T47D (cell line): ENCODE measurements at places on chromosomes 7 and 10.

DNA sequence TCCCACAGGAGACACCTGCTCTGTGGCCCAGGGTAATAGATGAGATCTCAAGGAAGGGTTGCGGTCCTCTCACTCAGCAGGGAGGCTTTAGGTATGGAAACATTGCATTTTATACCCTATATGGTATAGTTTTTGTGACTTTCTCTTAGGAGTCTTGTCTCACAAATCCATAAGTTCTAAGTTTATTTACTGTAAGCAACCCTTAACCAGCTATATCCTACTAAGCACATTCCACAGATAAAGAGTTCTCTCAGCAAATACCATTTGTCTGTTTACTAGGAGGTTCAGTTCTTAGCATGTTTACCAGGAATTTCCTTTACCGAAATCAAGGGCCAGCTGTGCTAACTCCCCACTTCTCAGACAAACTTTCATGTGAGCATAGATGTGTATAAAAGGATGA is 66.9 kb downstream of the ANLN start:
- no peak for DNase-seq

GRCh38 chr7:34115503-34115902 is 210.2 kb downstream of the BMPER start:
- no peak for DNase-seq

GRCh38 chr10:58331646-58332045 is 3.2 kb upstream of the UBE2D1 start:
- no peak for DNase-seq

DNA sequence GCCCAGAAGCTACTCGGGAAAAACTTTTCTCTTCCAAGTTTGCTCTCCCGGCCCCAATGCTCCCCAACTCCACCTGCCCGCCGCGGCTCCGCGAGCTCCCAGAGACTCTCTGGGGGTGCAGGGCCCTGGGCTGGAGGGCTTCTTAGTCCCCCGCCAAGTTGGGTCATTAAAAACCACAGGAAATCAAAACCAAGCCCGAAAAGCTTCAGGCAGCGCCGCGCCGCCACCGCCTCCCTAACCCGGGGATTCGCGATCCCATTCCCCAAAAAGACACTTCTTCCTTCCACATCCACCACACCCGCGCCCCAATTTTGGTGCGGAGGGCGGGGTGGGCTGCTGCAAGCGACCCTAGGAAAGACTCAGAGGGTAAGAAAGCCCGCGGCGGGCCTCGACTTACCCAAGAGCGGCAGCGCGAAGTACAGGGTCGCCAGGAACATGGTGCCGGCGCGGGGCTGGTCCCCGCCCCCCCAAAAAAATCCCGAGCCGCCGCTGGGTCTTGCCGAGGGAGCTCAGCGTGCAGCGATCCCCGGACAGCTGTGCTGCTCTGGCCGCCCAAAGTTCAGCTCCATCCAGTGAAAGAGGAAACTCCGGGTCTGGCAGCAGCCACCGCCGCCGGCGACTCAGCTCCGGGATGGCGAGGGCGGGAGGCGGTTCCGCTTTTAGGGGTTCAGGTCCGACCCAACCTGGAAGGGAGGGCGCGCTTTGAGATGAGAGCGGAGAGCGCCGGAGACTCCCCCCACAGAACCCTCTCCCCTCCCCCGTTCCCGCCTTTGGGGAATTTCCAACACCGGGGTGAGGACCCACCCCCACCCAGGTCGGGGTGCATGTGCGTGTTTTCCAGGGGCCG is 1.2 kb downstream of the GFRA1 start:
- DNase-seq, result peak; percentile 47

DNA sequence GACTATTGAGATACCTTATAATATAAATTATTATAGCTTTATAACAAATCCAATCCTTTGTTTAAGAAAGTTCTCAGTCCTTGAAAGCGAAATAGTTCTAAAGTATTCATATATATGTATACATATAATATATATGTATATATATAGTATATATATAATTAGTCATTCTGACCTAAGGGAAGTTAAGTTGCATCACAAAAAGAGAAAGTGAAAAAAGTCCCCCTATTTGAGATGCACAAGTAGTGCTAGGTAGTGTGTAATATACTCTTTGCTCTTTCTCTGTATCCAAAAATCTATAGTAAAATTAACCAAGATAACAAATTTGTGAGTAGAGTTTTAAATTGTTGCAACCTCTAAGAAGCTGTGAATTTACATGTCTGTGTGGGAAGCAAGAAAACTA is 13.3 kb upstream of the IFIT1B start:
- DNase-seq, result no peak

DNA sequence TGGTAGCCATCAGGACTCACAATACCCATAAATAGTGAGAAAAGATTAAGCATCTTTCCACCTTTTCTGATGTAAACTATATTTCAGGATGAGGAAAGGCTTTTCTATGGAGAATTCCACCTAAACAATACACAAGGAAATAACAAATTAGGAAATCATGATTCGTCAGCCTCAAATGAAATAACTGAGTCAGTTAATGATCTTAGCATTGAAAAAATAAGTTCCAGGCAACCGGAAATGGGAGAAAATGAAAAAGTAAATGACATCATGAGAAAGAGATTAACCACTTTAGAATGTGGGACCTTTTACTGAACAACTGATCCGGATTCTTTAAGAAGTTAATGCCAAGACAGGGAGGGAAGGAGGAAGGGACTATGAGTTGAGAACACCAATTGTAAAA is 742.3 kb downstream of the TNS3 start:
- DNase-seq, result no peak

DNA sequence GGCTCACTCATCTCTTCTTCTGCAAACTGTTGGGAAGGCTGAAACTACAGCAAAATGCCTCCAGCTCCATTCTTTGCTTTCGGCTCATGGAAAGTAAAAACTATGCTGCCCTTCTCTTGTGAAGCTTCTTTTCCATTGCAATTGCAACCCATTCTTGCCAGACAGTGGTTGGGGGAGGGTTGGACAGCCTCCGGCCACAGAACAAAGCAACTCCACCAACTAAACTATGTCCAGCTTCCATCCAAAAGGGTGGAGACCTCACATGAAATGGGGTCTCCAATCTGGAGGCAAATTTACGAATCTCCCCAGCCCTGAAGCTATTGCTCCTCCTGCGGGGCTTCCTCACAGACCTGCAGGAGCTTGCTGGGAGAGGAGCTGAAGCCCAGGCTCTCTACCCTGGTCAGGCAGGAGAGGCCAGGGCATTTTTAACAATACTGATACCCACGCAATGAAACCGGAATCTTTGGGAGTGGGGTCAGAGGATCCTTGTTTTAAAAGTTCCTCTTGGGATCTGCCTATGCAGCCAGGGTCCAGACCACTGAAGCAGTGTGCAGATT is 549 bp downstream of the GPNMB start:
- DNase-seq, result no peak

GRCh38 chr7:82755705-82756551 is 312.4 kb upstream of the CACNA2D1 start:
- DNase-seq, result no peak

GRCh38 chr7:86645676-86646276 is 2.1 kb downstream of the GRM3 start:
- DNase-seq, result no peak
